ENCODE measurements at places on chromosomes 1 and 21.

DNA sequence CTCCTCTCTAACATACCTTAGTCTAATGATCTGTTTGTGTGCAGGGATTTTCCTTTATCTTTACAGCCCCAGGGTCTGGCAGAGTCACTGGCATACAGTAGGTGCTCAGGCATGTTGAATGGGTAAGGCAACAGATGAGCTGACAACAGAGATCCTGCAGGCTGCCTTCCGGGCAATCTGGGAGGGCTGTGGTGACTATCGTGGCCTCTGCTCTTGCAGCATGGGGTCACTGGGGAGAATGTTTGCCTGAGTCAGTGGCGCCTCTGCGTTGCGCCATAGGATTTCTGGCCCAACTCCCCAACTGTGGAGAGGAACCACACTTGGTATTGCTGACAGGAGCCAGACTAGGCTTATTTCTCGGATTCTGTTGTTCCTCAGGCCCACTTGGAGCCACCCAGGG, 93.8 kb downstream of the LAMC2 start:
- DNase-seq: no peak

- peak; percentile 54 for DNase-seq
Observed at GRCh38 chr1:156746728-156747631, 4.5 kb downstream of the HDGF start.

DNA sequence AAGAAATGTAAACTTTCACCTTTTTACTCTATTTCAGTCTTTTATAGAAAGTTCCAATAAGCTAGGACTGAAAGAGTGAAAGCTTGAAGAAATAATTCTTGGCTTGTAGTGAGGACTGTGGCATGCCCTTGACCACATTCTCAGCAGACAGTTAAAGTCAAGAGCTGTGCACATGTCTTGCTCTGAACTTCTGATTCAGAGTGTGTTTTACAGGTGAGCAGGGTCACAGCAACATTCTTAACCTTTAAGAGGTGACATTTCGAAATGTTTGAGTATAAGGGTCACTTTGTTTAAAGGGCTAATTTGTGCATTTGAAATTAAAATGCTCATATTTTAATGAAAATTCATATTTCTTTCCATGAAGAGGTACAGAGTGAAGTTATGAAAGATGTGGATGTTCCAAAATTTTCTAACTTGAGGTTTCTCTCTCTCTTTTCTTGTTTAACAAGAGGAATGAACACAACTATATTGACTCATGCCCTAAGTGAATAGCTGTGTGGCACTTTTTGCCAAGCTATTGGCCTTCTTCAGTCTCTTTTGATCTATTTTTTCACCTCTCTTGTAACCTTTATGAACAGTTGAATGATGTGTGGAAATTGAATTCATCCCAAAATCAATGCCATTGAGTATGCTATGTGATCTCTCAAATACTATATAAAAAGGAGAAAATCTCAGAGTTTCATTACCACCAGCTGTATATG, 918.1 kb downstream of the ADGRL2 start:
- DNase-seq: no peak

DNA sequence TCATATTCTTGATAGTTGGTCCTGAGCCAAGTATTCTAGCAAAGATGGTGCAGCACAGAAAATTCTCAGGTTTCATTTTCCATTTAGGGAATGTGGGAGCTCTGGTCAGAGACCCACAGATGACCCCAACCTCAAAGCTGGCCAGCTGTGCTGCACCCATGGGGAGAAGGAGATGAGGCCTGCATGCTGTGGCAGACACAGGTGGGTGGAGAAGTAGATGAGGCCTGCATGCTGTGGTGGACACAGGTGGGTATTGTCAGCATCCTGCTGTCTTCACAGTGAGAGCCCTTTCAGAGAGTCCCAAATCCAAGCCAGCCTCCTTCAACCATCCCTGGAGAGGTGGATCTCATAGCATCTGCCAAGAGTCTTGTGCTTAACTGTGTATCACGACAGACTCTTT, 77.7 kb downstream of the DSCAM start:
- no peak for DNase-seq

DNA sequence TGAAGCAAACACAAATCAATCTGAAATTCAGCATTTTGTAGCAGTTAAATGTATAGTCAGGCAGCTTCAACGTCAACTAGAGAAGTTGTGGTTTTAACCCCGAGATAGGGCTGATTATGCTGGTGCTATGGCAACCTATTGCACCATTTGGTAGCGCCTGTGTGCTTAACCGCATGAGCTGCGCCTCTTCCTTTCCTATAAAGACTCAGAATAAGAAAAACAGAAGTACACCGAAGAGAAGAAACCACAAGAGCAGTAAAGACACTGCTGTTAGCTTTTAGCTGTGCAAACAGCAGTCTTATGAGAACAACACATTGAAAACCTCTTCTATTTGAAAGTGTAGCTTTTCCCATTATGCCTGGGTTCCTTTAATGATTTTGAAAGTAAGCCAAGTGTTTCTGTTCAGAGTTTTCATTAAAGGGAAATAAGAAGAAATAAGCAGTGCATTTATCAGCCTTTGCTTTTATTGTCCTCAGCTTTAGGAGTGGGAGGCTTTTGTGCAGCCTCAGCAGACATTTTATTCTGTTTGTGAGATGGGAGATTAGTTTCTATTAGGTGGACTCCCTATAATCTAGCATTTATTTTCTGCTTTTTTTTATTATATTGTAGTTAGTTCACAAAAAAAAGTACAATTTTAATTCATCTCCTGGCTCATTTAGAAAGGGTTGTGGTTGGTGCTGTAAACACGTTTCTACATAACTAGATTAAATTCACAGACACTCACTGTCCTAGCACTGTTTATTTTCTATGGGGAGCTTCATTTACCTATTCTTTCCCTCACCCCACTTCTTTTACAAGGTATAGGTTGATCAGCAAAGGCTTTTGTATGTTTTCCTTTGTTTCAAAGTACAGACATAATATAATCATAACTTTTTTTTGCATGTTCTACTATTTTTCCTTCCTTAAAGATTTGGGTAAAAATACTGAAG, 43.3 kb downstream of the PTPRC start:
- DNase-seq: peak; percentile 91
